ENCODE measurements at places on chromosomes 5 and 9. TPM values are rescaled to one million over a fixed set of nuclear protein-coding genes. Genes with fewer than 3 reads are reported as not detected.

Gene SLC25A2
- 5.0 TPM for total RNA-seq

DNA sequence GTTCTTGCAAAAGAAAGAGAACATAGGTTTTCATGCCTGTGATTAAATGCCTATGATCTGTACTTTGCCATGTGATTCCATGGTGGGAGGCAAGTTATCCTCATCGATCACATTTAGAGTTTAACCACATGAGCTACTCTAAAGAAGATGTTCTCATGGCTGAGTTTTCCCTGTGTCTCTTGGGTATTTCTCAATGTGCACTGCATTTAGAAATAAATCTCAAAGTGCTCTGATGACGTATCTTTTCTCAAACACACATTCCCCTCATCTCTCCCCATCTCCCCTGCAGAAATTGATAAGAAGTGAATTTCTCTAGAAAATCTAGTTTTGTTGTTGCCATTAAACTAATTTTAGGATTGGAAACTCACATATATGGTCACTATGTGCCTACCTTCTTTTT lies 282.2 kb downstream of the SEMA5A start:
- no peak for DNase-seq

Gene SLC27A6
- total RNA-seq, result 0.83 TPM

- DNase-seq, result no peak
Measured at GRCh38 chr5:73558950-73559349, 6.5 kb downstream of the ANKRA2 start.

DNA sequence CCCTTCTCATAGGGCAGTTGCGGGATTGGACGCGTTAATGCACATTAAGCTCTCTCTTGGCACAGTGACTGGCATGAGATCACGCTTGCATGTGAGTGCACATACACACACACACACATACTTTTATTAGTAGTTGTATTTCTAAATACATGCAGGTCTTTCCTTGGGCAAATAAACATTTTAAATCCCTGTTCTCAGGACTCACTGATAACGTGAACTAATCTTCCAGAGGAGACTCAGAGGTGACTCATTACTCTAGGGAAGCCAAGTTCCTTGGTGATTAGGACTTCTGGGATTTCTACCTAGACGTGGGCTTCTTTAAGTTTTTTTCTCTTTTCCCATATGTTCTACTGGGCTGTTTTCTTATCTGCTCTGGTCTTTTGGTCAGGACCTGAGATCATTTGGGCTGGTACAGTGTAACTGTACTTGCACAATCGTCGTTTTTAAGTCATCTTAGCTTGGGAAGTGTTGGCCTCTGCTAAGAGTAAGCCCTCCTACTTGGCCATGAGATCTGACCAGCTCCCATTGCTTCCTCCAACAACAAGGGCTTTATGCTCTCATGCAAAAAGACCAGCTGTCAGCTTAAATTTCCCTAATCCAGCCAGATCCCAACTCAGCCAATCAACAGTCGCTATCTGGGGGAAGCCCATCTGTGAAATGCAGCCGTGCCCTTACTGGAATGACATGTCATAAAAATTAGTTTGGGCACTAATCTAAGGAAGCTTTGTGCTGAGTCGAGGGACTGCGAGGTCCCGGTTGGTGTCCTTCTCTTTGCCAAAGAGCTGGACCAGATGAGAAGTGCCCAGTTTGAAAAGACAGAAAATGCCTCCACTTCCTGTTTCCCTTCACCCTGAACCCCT lies 176.4 kb upstream of the ANKRD55 start:
- DNase-seq, result peak; percentile 21

Gene TLX3
- total RNA-seq, result not detected

DNA sequence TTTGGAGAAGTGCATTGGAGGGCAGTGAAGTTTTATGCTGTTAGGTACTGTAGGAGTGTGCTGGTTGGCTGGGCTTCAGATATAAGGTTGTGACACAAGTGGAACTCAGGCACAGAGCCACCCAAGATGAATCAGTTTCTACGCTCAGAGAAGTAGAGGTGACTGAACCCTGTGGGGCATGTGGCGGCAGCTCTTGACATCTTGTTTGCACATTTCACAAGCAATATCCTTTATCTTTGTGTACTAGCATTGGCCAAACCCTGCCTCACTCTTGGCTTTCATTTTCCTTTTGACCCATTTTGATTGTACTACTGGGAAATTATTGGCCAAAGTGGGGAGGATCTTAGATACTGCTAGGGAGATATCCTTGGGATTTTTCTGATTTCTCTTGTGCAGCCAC lies 110.0 kb downstream of the PSAT1 start:
- no peak for DNase-seq

DNA sequence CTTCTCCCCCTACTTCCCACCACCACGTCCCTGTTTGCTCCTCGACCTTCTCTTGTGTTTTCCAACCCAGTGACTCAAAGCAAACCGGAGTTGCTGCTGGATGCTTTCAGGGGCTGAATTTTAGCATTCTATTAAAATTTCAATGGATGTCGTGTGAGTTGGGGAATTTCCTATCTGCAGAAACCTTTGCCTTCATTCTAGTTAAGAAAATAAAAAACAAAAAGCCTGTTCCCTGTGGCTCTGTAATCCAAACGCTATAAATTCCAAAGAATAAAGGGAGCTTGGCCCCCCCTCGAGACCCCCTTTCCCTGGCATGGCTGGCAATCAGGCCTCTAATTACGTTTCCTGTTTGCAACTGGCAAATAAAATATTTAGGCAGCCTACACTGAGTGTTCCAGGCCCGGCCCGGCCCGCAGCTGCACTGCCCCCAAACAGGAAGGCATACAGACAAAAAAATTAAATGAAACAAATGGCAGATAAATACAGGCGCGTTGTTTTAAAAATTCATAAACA lies 139.4 kb upstream of the PPP1R26 start:
- no peak for DNase-seq

All from lower leg skin (tissue), 4 donors.